Right ventricle myocardium inferior (tissue), 1 donor: ENCODE measurements at places on chromosomes 16 and 17.

DNA sequence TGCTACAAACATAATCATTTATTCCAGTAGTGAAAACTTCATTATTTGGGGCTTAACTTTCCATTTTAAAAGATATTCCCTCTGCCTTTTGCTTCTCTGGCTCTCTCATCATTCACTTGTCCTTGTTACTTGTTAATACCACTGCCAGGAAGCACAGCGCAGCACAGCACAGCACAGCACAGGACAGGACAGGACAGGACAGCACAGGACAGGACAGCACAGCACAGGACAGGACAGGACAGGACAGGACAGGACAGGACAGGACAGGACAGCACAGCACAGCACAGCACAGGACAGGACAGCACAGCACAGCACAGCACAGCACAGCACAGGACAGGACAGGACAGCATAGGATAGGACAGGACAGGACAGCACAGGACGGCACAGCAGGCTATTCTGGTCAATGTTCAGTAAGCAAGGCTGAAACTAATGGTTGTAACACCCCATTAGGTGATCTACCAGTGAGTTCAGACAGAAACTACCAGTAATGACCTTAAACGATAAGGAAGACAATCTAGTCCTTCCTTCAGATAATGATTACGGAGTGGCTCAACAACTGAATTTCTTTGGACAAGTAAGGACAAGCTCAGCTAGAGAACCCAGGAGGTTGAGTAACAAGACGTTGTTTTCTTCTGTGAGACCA, 31.9 kb downstream of the COG1 start:
- DNase-seq = no peak

DNA sequence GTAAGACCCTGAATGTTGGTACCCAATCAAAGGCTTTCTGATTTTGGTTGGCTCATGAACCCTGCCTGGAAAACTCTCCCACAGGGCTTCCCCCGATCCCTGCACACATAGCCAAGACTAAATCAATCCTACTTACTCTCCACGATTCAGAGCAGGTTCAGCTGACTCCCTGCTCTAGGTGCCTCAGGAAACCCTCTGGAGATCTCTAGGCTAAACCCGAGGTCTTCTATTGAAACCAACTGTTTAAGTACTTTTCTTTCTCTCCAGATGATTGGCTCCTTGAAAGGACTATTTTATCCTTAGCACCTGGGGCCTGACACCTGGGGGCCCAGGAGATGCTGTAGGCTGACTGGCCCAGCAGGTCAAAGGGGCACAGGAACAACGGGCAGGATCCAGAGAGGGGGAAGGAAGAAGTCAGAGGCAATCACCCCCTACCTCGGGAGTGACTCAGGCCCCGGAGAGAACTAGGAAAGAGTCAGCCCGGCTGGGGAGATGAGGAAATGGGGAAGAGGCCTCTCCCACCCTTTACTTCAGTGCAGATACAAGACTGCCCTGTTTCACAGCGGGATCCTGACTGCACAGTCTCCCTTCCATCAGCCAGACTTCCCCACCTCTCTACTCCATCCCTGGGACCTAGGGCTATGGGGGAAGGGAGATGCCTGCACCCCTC, 2.0 kb downstream of the TBC1D10B start:
- DNase-seq = no peak

GRCh38 chr17:2749784-2750181, 331 bp upstream of the CCDC92B start:
- peak; percentile 86 for DNase-seq

DNA sequence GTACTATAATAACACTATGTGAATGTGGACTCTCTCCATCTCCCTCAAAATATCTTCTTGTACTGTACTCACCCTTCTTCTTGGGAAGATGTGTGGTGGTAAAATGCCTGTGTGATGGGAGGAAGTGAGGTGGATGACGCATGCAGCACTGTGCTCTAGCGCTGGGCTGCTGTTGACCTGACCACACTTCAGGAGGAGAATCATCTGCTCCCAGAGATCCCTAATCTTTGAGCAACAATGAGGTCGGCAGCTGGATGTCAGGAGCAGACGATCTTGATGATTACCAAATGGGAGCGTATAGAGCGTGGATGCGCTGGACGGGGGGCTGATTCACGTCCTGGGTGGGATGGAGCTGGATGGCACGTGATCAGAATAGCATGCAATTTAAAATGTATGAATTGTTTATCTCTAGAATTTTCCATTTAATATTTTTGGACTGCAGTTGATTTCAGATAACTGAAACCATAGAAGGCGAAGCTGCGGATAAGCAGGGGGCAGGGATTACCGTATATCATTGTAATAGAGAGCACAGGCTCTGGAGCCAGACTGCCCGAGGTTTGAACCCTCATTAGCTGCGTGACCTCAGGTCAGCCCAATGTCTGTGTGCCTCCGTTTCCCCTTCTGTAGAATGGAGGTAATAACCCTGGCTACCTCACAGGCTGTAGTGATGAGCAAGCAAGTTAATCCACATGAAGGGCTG, 23.7 kb upstream of the CYLD start:
- no peak for DNase-seq

DNA sequence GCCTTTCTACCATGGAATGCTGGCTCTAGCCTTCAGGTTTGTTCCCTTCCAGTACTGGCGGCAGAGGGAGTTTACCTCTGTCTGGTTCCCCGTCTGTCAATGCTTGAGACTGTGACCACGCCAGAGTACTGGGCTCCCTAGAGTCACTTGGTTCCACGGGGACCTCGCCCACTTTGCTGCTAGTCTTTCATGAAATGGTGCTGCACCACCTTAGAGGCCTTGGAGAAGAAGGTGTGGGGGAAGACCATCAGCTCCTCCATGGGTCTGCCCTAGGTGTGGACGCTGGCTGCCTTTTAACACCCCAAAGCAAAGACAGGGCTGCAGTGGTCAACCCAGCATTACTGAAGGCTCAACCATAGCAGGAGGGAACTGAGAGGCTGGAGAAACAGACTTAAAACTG, 55.3 kb upstream of the KSR1 start:
- DNase-seq = no peak

DNA sequence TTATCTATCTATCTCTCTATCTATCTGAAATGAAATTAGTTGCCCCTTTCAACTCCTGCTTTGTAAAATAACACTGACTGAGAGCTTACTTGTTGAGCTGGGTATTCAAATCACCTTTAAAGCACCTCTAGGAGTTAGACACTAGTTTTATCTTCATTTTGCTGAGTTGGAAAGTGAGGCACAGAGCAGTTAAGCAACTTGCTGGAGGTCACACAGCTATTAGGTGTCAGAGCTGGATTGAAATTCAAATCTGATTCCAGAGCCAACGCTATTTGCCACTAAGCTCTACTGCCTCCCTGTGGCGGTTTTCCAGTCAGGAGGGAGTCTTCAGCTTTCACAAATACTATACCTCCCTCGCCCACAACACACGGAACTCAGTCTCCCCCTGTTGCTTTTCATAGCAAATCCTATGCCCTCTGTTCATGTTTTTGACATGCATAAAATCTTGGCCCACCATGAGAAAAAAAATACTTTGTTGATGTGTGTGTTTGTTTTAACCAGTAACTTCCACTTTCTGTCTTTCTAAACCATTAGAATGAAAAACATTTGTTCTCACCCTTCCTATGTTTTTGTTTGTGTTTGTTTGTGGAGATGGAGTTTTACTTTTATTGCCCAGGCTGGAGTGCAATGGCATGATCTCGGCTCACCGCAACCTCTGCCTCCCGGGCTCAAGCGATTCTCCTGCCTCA, 74.8 kb upstream of the SMURF2 start:
- DNase-seq = no peak

- DNase-seq = no peak
These were observed 36.7 kb downstream of the PLXDC1 start for GRCh38 chr17:39114723-39115122.

DNA sequence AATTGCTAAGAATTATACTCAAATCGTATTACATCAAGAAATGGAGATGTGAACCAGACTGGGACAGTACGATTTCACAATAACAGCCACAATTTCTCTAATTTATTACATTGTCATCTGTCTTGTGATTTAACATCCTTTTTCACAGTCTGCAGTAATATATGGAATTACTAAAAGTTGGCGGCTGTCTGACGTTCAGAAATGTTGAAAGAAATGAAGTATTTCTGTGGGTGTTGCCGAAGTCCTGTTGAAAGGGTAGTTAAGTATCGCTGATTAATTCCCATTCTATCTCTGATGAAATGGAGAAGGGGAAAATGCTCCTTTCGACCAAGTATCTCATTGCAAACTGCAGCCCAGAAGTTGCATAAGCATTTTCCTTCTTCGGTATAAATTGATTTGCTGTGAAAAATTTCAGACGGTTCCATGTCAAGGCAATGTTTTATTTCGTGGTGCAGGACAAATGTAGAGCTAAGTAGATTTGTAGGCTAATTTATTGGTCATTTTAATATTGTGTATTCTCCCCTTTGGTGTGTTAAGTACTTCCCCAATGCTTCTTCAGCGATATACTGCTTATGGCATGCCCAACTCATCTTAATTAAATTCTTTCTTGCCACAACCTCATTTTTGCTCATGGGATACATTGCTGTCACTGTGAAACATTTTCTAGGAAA, 775.2 kb upstream of the RBFOX1 start:
- no peak for DNase-seq

GRCh38 chr17:38587947-38588787, 17.6 kb downstream of the SRCIN1 start:
- peak; percentile 57 for DNase-seq

DNA sequence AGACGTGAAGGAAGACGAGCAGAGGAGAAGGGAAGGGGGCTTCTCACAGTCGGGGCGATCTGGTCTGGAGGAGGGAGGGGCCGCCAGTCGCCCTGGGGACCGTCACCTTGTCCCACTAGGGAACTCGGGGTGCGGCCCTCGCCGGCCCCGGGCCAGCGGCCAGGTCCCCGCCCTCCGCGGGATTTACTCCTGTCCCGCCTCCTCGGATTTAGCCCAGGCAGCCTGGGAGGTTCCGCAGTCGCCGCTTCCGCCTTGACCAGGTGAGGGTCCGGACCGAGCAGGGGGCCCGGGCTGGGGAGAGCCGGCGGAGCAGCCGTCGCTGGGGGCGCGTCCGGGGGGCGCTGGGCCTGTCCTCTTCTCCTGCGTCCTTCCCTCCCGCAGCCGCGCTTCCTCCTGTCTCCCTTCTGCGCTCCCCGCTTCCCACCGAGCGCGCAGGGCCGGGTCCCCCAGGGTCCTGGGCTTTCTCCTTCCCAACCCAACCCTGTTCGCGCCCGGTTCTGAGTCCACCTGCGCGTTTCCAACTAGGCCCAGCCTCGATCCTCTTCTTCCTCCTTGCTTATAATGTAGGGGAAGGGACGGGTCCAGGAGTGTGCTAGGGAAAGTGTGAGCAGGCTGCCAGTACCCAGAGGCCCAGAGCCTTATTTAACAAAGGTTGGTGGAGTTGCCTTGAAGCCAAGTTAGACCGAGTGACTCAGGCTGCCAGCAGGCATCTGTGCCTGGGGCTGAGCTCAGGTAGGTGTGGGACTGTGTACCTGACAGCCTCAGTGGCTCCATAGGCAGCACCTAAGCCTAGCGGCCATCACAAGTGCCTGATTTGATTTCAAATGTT, at the start of gene TNK1:
TSS of gene TNK1 (plus strand) at position 235 of the 829 bp plus-strand sequence. CDS start 1,838 bp downstream, outside the sequence.
- DNase-seq = peak; percentile 75
